Hindlimb muscle (tissue), 1 donor: ENCODE measurements at places on chromosomes 3 and 15. TPM values are rescaled to one million over a fixed set of nuclear protein-coding genes. Genes with fewer than 3 reads are reported as not detected.
A peak's percentile ranks its signal among the peaks of the same experiment; 100 is the strongest.

DNA sequence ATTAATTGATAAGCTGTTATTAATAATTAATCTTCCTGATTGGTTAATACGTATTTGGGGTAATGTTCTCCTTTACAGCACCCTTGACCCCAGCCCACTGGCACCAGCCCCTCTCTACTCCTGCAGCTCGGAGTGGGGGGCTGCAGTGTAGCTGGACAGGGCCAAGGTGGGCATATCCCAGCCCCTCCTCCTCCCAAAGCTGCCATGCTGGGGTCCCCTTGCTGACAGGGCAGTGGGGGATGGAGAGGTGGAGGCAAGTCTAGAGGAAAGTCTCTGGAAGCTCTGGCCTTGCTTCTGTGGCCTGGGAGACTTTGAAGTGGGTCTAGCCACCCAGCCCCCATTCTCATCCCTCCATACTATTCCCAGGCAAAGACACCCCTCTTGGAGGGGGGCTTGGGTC lies 35.8 kb downstream of the HCN4 start:
- DNase-seq = no peak

CLDN18 gene
- 0.44 TPM for polyA plus RNA-seq

TGM4 gene
- not detected for polyA plus RNA-seq

DNA sequence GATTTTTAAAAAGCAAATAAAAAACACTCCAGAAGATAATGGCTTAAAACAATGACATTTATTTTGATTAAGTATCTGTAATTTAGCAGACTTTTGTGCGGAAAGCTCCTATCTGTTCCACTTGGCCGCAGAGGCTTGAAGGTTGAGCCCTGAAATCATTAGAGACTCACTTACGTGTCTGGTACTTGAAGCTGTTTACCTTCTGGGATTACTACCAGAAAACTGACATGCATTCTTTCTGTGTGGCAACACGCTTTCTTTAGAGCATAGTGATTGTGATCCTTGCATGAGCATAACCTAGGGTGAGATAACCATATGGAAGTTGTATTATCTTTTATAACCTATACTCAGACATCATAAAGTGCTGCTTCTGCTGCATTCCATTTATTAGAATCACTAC lies 298.5 kb downstream of the SI start:
- DNase-seq = no peak

GOLGA6A gene
- polyA plus RNA-seq = 0.08 TPM

DNA sequence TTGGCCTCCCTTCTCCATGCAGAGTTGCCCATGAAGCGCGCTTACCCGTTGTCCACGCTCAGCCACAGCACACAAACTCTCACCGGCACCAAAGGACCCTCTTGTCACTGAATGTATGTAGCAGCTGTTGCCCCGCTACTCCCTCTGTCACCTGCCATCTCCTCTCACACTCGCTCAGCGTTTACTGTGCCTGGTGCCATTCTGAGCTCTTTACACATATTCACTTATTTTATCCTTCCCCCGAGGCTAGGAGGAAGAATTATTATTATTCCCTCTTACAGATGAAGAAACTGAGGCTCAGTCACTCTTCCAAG lies 41.7 kb upstream of the PRR23E start:
- no peak for DNase-seq

GRCh38 chr3:126015075-126015474 lies 46.1 kb downstream of the ROPN1B start:
- no peak for DNase-seq

DNA sequence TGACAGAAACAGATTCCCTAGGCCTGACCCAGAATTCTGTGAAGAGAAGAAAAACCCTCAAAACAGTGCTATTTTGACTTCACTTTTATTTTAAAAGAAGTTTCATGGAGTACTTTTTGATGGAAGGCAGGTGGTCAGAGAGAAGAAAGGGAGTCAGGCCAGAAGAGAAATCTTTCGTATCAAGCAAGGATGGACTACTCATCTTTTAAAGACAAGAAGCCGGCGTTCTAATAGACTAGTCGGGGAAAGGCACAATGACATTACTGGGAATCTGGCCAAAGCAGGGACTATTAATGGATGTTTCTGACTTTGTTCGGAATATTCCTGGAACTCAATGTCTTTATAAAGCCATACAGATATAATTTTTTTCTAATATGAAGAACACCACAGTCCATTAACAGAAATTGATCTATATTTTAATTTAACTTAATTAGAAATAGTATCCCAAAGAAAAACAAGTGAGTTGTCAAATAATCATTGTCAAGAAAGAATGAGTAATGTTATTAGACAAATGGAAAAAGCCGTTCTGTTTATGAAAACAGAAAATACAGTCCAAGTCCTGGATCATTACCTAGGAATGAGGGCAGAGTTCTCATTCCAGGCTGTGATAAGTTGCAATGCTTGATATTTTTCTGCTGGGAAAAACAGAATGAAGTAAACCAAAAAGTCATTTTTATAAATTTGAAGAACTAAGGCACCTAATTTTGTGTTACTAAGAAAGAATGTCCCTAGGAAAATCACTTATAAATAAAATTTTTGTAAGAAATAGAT lies 23.7 kb upstream of the PCOLCE2 start:
- DNase-seq = no peak

- no peak for DNase-seq
Measured at GRCh38 chr15:76208084-76208785, 103.0 kb downstream of the ETFA start.

- DNase-seq = no peak
Measured at GRCh38 chr3:106068381-106068780, 199.6 kb upstream of the CBLB start.

GRCh38 chr15:30059771-30060170 lies 23.0 kb upstream of the GOLGA8J start:
- no peak for DNase-seq

GRCh38 chr15:40892447-40893012 lies 1.7 kb upstream of the VPS18 start:
- DNase-seq = no peak

DCLK3 gene
- 4.5 TPM for polyA plus RNA-seq

NR1I2 gene
- 0.43 TPM for polyA plus RNA-seq

- DNase-seq = no peak
Measured at GRCh38 chr3:52238193-52238760, 681 bp downstream of the TWF2 start.

DNA sequence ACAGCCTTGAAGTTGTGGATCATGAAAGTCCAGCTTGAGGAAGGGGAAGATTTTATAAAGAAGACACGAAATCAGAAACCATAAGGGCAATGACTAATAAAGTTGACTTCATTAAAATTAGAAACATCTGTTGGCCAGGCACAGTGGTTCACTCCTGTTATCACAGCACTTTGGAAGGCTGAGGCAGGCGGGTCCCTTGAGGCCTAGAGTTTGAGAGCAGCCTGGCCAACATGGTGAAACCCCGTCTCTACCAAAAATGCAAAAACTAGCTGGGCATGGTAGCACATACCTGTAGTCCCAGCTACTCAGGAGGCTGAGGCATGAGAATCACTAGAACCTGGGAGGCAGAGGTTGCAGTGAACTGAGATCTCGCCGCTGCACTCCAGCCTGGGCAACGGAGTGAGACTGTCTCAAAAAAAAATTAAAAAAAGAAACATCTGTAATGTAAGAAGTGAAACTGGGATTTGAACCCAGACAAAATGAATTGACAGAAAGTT lies 7.9 kb upstream of the UBXN7 start:
- DNase-seq = no peak

DNA sequence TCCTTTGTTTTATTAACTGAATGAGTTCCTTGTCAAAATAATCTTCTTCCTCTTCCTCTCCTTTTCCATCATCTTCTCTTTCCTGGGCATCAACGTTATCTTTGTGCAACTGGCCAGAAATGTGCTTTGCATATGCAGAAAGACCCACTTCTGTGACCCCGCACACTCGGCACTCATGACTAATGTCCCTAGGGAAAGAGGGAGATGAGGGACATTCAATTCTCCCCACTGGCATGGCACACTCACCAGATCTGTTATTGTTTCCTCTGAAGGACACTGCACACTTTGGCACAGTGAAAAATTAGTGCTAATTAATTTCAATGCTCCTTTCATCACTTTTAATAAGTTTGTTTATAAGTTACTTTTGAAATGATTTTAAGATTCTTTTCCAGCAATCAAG lies 34.0 kb downstream of the ZNF106 start:
- peak; percentile 15 for DNase-seq

GRCh38 chr15:58083526-58083925 lies 18.0 kb upstream of the ALDH1A2 start:
- DNase-seq = no peak

- no peak for DNase-seq
Measured at GRCh38 chr15:77630956-77631744, 1.6 kb downstream of the LINGO1 start.

DNA sequence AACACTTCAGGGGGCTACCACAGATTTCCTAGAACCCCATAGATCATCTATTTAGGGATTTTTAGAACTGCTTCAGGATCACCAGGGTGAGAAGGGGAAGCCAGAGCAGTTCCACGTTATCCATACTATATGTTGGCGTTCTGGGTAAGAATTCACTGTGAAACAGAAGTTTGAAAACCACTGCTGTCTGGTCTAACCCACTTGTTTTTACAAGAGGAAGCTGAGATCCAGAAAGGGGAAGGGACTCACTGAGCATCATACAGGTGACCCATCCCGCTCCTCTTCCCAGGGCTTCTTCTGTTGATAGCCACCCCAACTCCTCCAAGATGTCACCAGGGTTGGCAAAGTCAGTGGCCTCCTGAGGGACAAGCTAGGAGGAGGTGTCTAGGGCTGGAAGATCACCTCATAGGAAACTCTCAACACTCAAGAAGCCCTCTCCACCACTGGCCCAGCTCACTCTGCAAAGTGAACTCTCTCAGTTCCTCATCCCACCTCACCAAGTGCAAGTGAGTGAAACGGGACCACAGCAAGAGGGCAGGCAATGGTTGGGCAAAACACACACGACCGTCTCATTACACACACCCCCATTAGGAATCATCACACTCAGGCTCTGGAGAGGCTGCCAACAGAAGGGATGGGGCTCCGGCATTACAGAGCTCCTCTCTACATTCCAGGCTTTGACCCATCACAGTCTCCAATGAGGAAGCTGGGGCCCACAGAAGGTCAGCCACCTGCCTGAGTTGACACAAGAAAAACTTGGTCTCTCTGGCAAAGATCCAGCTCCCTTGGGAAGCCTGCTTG lies 1.8 kb downstream of the DAPK2 start:
- DNase-seq = no peak

ECE2 gene
- polyA plus RNA-seq = not detected
